ENCODE measurements at places on chromosomes 2 and 18. TPM values are rescaled to one million over a fixed set of nuclear protein-coding genes. Genes with fewer than 3 reads are reported as not detected.

DNA sequence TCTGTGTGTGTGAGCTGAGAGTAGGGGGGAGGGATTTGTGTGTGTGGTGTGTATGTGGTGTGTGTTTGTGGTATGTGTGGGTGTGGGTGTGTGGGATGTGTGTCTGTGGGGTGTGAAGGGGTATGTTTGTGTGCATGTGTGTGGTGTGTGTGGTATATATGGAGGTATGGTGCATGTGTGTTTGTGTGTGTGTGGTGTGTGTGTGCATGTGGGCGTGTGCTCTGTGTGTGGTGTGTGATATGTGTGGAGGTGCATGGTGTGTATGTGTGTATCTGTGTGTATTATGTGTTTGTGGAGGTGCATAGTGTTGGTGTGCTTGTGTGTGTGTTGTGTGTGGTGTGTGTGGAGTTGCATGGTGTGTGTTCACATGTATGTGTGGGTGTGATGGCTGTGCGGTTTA is 106.0 kb downstream of the CMPK2 start:
- DNase-seq: no peak

GRCh38 chr2:171307560-171307959 is 126.2 kb downstream of the METTL8 start:
- no peak for DNase-seq

DNA sequence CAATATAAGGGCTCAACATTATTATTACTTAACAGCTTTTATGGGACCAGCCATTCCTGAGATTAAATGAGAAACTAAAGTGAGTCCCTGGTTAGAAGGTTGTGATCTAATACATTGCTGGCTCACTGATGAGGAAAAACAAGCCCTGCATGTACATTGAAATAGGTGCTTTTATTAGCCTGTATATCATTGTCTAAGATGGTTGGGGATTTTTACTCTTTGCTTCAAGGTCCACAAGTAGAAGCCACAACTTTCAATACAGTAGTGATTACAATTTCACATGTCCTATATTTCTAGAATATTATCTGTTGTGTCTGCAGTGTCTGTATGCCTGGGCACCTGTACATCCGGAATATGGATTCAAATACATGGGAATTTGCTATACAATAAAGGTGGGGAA is 104.1 kb upstream of the FZD5 start:
- no peak for DNase-seq

GRCh38 chr2:142672698-142673097 is 204.8 kb upstream of the KYNU start:
- DNase-seq: no peak

- no peak for DNase-seq
Observed at GRCh38 chr2:160612266-160612856, 118.8 kb upstream of the RBMS1 start.

GRCh38 chr18:59624369-59624765 is 72.9 kb downstream of the CCBE1 start:
- no peak for DNase-seq

Gene PROKR1
- total RNA-seq: not detected
